Thoracic aorta endothelial cell (primary cell): ENCODE measurements at places on chromosomes 5 and 9. TPM values are rescaled to one million over a fixed set of nuclear protein-coding genes. Genes with fewer than 3 reads are reported as not detected.

Gene ARHGEF37
- 8.0 TPM in 2 replicates for total RNA-seq

Gene GABRP
- 0.27 and 0.50 TPM in 2 replicates for total RNA-seq

Gene FBXL7
- 14.4 and 26.1 TPM in 2 replicates for total RNA-seq

Gene RGMB
- total RNA-seq: 41.1 and 46.4 TPM in 2 replicates

Gene RMRP
- 17,175 and 23,866 TPM in 2 replicates for total RNA-seq
